Astrocyte of the cerebellum (primary cell): ENCODE measurements at places on chromosomes 16 and 17.
A peak's percentile ranks its signal among the peaks of the same experiment; 100 is the strongest.

- DNase-seq = no peak
These were observed 251.4 kb downstream of the FTO start for GRCh38 chr16:53955221-53955875.

- no peak for DNase-seq
These were observed 43.6 kb downstream of the C16orf95 start for GRCh38 chr16:87273471-87274030.

DNA sequence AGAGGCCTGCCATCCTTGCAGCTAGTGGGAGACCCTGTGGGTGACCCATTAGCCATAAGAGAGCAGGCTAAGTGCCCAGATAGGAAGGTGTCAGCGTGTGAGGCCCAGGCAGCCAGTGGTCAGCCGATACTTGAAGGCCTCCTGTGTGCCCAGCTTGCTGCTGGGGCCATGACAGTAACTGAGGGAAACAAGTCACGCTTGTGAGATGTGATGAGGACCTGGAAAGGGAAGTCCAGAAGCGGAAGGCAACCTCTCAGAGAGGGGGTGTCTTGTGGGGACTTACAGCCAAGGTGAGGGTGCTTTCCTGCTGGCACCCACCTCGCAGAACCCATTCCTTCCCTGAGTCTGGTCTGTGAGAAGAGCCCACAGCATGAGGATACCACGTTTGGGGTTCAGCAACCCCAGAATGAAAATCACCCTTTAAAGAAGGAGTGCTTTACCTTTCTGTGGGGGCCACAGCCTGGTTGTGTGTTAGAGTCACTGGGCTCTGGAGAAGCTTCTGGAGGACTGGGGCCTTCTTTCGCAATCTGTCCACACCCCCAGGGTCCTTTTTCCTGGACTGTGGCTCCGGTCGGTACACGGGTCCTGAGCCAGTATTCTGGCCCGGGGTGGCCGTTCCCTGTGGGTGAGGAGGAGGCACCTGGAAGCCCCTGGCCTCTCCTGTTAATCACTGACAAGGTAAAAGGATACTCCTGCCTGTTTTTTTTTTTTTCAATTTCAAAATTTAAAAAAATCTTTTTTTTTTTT lies 53.9 kb downstream of the PLCG2 start:
- DNase-seq = no peak

- no peak for DNase-seq
These were observed 9.8 kb downstream of the ADAM11 start for GRCh38 chr17:44768505-44769142.

GRCh38 chr17:17018612-17019429 lies 23.4 kb upstream of the MPRIP start:
- DNase-seq = no peak

GRCh38 chr17:5068236-5068635 lies 10.0 kb upstream of the ZFP3 start:
- DNase-seq = no peak

GRCh38 chr16:54282202-54282927 lies 4.2 kb downstream of the IRX3 start:
- peak; percentile 23 for DNase-seq

DNA sequence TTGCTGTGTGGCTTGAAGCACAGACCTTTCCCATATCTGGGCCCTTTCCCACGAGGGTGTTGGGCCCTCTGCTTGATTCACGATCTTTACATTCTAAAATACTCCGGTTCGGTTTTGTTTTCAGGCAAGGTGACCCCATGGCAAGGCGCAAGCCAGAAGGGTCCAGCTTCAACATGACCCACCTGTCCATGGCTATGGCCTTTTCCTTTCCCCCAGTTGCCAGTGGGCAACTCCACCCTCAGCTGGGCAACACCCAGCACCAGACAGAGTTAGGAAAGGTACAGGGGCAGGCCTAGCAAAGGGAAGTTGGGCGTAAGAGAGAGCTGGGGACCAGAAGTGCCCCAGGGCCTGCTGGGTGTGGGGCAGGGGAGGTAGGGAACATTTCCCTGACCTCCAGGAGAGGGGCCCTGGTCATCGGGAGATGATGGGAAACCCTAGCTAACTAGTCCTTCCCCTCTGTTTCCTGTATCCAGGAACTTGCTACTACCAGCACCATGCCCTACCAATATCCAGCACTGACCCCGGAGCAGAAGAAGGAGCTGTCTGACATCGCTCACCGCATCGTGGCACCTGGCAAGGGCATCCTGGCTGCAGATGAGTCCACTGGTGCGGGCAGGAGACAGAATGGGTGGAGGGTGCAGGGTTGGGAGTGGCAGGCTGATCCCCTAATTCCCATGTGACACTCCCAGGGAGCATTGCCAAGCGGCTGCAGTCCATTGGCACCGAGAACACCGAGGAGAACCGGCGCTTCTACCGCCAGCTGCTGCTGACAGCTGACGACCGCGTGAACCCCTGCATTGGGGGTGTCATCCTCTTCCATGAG lies 1.4 kb downstream of the ALDOA start:
- no peak for DNase-seq

- no peak for DNase-seq
These were observed 9.9 kb upstream of the EDC4 start for GRCh38 chr16:67862623-67863583.

GRCh38 chr17:64276961-64277505 lies 14.0 kb upstream of the TEX2 start:
- no peak for DNase-seq

- DNase-seq = no peak
These were observed 16.7 kb downstream of the TSC2 start for GRCh38 chr16:2064368-2064945.

GRCh38 chr17:12992676-12993075 lies 25.2 kb downstream of the ELAC2 start:
- no peak for DNase-seq

DNA sequence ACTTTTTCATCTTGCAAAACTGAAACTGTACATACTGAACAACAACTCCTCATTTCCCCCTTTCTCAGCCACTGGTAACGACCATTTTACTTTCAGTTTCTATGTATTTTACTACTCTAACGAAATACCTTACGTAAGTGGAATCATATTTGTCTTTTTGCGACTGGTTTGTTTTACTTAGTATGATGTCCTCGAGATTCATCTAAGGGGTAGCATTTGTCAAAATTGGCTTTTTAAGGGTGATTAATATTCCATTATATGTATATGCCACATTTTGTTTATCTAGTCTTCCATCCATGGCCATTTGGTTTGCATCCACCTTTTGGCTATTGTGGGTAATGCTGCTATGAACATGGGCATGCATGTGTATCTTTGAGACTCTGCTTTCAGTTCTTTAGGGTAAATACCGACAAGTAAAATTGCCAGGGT lies 10.4 kb downstream of the KPNB1 start:
- no peak for DNase-seq

GRCh38 chr17:45021607-45022287 lies 29.7 kb downstream of the DCAKD start:
- DNase-seq = no peak

DNA sequence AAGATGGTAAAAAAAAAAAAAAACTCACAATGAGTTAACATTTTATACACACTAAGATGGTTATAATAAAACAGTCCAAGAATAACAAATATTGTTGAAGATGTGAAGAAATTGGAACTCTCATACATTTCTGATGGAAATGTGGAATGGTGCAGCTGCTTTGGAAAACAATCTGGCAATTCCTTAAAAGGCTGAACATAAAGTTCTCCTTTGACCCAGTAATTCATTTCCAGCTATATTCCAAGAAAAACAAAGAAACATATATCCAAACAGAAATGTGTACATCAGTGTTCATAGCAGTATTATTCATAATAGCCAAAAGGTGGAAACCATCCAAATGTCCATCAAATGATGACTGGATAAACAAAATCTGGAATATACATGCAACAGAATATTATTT lies 97.3 kb upstream of the NETO2 start:
- DNase-seq = no peak

GRCh38 chr17:78053777-78054468 lies 74.6 kb downstream of the TMC6 start:
- DNase-seq = no peak

DNA sequence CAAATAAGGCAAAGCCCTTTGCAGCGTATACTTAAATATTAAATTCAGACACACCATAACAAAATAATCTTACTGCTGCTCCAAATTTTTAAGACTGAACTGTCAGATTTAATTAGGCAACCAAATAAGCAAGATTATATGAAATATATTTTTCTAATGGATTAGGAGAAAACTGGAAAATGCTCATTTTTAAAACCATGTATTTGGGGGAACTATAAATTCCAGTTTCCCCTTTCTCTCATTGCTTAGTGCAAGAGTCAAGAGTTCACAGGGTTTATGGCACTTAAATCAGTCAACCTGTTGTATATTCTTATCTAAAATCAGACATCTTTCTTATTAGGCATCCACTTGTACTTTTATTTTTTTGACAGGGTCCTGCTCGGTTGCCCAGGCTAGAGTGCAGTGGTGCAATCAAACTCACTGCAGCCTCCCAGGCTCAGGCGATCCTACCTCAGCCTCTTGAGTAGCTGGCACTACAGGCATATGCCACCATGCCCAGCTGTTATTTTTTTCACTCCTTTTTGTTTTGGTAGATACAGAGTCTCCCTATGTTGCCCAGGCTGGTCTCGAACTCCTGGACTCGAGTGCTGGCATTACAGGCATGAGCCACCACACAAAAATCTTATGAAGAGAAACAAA lies 2.1 kb upstream of the KANSL1 start:
- no peak for DNase-seq

DNA sequence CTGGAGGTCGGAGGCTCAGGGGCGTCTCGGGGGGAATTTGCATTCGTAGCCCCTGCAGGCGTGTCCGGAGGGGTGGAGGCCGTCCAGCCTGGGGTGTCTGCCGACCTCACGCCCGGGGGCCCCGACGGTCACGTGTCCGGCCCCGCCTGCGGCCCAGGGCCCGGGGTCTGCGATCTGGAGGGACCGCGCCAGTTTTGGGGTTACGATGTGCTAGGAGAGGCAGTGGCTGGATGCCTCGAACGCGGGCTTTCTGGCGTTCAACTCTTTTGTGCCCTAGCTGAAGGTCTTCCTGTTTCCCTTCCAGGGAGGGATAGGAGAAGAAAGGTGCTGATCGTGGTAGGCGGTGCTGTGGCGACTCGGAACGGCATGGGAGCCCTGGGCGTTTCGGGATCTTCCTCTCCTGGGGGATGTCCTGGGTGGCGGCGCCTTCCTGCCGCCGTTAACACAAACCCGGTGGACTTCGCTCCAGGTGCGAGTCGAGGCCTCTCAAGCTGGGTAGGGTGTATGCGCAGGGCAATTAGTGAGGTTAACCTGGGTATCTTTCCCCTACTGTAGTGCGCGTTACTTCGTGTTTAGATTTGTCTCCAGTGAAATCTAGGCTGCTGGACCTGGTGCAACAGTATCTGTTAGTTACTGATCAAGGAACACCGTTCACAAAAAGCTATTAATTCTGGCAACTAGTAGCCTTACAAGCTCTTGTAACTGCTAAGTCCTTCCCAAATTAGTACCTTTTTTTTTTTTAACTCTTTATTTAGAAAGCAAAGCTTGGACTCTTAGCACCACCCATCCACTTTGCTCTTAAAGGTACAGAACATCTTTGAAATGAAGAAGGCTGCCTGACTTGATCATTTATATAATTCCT lies 1.3 kb downstream of the AKAP1 start:
- DNase-seq = no peak

GRCh38 chr17:9218064-9218635 lies 196.8 kb downstream of the NTN1 start:
- DNase-seq = no peak

DNA sequence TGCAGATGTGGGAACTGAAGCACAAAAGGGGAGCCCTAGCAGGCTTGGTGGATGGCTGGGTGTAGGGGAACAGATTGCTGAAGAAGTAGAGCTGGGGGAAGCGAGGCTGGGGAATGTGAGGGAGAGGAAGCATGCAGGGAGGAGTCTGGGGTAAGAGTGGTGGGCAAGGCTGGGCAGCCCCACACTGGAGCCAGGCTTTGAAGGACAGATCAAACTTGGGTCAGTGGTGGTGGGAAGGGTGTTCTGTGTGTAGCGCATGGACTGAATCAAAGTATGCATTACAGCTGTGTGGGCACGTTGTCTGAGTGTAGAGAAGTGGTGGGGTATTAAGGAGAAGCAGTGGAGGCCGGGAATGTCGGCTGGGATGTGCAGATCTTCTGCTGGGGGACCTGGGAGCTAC lies 116.0 kb downstream of the CYLD start:
- DNase-seq = no peak

DNA sequence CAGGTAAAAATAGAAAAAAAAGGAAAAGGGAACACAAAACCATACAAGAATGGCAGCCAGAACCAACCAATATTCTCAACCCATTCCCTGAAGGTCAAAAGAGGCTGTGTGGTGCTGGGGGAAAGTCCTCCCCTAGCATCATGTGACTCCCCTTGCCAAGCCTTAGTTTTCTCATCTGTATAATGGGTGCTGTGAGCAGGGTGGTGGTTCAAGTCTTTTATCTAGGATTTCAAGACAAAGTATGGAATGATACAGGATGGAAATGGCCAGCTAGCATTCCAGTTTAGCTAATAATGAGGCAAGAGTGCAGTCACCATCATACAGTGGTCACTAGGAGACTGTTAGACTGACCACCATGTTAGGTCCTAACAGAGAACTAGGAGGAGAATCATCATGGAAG lies 20.7 kb downstream of the PSMB3 start:
- DNase-seq = no peak

DNA sequence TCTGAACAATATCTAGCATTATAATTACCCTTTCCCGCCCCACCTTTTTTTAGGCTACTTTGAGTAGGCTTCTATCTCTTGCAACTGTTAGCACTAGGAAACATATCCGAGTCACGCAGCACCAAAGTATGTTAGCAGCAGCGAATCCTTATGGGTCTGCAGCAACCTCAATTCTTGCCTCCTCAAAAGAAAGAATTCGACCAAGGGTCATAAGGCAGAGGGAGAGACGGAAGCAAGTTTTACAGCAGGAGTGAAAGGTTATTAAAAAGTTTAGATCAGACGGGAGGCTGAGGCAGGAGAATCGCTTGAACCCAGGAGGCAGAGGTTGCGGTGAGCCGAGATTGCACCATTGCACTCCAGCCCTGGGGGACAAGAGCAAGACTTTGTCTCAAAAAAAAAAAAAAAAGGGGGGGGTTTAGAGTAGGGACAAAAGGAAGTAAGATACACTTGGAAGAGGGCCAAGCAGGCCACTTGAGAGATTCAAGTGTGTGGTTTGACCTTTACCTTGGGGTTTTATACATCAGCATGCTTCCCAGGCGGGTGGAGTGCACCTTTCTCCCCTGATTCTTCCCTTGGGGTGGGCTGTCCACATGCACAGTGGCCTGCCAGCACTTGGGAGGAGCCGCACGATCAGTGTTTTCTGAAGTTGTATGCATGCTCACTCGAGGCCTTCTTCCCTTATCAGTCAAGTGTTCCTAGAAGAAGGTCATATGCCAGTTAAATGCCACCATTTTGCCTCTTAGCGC lies 67.7 kb downstream of the HLF start:
- no peak for DNase-seq
